ENCODE measurements at places on chromosomes 13 and 19.

DNA sequence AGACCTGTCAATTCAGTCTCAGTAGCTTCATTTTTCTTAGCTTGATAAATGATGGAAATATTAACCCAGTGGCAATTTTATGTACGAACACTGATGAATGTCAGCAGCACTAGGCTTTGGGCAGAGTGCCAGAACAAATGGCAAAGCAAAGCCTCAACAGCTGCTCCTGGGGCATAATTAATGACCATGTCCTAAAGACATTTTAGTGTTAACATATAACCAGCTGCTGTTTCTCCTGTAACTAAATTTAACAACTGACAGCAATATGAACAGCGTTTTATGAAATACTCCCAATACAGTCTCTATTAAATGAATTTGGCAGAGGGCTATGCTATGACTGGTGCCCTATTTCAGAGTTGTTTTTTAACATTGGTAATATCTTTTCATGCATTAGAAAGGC, 47.1 kb downstream of the ZNF568 start:
- no peak for DNase-seq

DNA sequence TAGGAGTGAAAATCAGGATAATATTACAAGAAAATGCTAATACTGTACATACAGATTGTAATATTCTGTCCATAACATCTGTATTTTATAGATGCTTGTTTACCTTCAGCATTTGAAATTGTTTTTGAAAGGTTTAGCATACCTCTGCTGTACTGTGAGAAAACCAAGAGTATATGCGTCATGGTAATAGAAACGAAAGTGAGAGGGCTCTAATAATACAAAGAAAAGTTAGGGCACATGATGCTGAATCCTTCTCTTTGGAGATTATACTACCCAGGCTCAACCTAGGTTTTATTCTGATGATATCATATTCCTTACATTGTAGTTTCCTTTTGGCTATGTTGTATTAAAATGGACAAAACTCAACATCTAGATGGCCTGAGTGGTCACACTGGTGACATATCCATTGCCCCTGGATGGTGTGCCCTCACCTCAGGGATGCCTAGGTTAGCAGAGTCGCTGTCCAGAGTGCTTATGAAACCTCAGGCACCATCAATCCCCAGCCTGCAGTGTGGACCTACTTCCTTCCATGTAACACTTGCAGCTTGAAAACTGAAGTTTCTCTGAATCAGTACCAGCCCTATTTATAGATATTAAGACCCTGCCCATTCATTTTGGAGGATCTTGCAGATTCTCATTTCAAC, 253.7 kb downstream of the KCTD12 start:
- DNase-seq, result no peak

- DNase-seq, result no peak
These were observed 45.7 kb downstream of the TPP2 start for GRCh38 chr13:102642475-102642874.

DNA sequence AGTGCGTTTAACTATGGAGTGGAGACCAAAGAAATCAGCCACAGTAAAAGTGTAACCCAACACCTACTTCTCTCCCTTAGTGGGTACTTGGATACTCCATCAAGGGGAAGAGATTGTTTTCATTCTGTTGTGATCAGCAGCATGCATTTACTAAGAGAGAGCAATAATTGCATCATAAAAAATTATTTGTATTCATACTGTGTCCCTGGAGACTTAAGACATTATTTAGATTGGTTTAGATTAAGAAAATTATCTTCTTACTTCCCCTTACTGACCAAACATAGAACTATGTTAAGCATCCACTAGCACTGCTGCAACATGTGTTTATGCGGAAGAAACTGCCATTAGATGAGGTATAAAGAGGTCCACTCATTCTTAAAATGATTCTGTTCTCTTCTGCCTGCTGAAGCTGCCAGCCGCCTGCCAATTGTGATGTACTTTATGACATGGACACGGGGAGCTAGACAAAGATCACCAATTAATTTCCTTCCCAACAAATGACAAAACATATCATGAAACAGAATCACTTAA, 738.5 kb downstream of the DIAPH3 start:
- DNase-seq, result no peak

DNA sequence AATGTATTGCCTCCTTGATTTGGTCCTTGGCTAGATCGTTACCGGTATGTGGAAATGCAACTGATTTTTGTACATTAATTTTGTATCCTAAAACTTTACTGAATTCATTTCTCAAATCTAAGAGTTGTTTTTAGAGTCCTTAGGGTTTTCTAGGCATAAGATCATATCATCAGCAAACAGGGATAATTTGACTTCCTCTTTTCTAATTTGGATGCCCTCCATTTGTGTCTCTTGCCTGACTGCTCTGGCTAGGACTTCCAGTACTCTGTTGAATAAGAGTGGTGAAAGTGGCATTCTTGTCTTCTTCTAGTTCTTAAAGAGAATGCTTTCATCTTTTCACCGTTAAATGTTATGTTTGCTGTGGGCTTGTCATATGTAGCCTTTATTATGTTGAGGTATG, 12.0 kb upstream of the CYP2A13 start:
- no peak for DNase-seq

GRCh38 chr13:44230736-44231135, 142.9 kb upstream of the SERP2 start:
- peak; percentile 44 for DNase-seq
